ENCODE measurements at places on chromosomes 7 and 10.

GRCh38 chr10:91462423-91462822 is 52.3 kb downstream of the HECTD2 start:
- DNase-seq = no peak

GRCh38 chr10:16907687-16908086 is 90.5 kb upstream of the RSU1 start:
- no peak for DNase-seq

DNA sequence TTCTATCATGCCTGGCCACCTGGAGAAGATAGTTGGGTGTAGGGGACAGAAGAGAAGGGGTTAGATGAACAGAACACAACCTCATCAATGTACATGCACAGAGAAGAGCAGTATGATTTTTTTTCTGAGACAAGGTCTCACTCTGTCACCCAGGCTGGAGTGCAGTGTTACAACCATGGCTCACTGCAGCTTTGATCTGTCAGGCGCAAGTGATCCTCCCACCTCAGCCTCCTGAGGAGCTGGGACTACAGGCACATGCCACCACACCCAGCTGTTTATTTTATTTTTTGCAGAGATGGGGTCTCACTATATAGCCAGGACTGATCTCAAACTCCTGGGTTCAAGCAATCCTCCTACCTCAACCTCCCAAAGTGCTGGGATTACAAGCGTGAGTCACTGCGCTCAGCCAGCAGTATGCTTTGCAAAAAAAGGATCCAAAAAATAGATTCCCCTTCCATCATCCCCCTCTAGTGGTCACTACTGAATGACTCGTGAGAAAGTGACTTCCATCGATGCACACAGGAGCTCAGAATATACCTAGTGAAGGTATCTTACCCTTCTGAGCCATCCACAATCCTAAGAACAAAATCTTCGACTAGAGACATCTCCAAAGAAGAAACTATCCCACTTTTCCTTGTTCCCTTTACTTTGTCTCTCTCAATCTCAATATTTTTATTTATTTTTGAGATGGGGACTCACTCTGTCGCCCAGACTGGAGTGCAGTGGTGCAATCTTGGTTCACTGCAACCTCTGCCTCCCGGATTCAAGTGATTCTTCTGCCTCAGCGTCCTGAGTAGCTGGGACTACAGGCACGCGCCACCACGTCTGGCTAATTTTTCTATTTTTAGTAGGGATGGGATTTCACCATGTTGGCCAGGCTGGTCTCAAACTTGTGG is 21.0 kb downstream of the ZCWPW1 start:
- DNase-seq = peak; percentile 66

DNA sequence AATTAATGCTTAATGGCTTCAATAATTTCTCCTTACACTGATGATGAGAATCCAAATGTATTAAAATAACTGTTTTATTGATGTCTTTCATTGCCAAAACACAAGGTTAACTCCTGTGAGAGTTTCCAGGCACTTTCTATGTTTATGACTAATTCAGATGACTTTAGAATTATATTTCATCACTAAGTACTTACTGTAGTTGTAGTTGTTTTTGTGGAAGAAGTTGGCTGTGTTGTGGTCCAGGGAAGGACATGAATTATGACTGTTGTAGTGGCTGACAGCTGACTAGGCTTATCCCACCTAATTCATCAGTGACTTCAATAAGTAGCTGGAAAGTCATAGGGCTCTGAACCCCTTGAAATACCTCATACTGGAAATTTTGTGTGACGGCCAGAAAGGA is 254.8 kb downstream of the HGF start:
- DNase-seq = no peak

DNA sequence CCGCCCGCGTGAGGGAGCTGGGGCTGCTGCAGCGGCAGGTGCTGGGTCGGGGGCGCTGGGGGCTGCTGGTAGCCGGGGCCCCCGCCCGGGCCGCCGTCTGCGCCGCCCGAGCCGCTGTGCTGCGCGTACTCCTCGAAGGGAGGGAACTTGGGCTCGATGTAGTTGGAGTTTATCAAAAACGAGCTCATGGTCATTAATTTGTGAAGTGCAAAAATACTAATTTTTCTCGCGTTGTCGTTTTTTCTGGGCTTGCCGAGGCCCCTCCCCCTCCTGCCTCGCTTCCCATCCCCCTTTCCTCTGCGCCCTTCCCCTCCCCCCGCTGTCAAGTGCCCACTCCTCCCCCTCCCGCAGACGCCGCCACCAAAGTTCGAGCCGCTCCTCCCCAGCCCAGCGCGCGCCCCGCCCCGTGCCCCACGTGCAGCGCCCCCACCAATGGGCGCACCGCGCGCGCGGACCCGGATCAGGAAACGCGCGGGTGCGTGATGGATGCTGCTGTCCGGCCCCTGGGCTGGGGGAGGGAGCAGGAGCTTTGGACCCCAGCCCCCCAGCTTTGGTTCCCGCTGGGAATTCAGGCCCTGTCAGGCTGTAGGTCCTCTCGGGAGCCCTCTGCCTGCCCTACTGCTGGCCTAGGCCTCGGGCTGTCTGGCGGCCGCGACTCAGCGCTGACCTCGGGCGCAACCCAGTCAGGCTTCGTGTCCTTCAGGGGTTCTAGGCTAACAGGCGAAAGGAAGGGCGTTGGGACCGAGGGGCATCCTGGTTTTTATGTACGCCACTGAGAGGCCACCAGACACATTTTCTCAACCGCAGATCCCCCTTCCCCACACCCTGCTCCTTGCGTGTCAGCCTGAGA is at the start of gene HOXA4:
Gene HOXA4, minus strand, starts transcription at position 218 of the 850 bp plus-strand sequence. Its CDS starts 24 bp downstream, at position 194.
- DNase-seq = peak; percentile 82

DNA sequence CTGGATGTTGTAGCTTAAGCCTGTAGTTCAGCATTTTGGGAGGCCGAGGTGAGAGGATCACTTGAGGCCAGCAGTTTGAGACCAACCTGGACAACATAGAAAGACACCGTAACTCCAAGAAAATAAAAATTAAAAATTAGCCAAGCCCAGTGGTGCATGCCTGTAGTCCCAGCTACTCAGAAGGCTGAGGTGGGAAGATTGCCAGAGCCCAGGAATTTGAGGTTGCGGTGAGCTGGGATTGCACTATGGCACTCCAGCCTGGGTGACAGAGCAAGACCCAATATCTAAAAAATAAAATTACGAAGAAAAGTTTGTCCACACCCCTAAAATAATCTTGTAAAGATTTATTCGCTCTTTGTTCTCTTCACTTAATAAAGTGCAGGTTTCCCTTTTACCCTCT is 951.0 kb downstream of the TYW1 start:
- DNase-seq = peak; percentile 26

DNA sequence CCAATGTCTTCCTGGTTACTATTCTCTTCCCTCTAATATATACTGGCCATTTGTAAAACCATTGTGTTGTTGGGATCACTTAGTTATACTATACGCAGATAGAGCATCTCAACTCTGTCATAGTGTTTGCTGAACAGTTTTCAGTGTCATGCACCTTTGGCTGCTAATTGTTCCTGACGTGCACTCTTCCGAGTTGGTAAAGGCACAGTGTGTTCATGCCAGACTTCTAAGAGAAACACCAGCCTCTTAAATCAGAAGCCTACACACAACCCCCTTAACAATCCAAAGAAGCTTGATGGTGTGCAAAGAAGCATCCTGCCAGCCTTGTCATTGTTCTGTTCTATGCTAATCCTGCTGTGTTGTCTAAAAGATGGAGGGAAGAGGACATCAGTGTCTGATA is 131.1 kb downstream of the MAPK8 start:
- no peak for DNase-seq

DNA sequence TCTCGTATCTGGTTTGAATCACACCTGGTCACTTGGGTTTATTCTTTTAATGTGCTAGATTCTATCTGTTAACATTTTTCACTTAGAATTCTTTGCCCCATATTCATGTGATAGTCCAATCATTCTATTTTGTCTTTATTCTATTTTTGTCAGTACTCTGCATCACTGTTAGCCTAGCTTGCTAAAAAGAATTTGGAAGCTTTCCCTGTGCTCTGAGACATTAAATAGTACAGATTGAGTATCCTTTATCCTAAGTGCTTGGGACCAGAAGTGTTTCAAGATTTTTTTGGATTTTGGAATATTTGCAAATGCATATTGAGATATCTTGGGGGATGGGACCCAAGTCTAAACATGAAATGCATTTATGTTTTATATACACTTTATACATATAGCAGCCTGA is 51.0 kb downstream of the RALA start:
- DNase-seq = no peak

DNA sequence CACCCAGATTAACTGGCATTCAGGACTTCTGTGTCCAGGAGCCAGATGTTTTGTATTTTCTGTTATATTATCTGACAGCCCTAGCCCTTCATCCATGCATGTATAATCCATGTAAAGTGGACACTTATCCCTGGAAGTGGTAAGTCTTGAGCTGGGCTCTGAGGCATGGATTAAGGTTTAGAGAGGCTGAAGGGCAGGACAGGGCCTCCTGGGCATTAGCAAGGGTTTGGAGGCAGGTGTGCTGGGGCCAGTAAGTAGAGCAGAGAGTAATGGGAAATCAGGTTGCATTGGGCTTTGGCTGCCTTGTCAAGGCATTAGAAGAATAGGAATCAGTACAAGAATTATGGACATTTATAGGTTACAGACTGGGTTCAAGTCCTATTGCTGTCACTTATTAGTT is 138.0 kb downstream of the DYNC1I1 start:
- DNase-seq = no peak

GRCh38 chr7:158109364-158110033 is 478.1 kb downstream of the PTPRN2 start:
- no peak for DNase-seq

DNA sequence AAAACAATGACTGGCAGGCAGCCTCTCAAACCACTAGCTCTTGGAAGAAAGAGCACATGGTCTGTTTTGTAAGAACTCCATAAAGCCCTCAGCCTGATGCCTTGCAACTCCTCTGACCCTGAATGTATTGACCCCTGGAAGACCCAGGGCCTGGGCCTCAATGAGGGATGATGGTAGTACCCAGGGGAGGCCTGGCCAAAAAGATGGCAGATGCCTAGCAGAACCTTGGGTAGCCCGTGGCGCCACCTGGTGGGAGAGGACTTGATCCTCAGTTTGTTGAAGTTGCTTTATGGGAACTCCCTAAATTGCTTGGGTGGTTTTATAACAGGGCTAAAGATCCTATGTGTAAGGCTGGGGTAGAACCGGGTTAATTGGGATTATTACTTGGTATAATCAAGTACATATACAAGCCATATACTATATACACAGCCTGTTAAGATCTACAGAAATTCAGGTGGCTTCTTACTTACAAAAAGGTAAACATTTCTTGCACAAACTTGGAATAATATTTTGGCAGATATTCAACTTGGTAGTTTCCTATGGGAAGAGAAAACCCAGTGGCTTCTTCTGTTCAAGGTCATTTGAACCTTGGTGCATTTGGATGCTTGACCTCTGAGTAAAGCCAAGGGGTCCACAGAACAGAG is 95.8 kb upstream of the CACUL1 start:
- no peak for DNase-seq

DNA sequence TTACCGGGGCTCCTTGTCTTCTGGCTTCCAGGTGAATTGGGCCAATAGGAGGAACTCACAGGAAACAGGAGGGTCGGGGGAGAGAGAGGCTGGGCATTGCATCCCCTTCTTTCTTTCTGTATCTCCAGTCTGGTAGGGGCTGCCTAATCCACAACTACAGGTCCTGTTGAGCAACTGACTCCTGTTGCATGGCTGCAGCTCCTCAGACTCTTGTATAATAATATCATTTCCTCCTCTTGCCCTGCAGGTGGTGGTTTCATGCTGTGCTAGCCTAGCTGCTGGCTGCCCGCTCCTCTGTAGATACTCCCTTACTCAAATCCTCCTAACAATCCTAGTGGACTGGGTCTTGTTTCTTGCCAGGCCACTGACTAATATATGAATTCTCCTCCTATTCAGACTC is 276.5 kb upstream of the SMIM30 start:
- no peak for DNase-seq

GRCh38 chr10:28130267-28130666 is 131.4 kb upstream of the ODAD2 start:
- DNase-seq = peak; percentile 68

DNA sequence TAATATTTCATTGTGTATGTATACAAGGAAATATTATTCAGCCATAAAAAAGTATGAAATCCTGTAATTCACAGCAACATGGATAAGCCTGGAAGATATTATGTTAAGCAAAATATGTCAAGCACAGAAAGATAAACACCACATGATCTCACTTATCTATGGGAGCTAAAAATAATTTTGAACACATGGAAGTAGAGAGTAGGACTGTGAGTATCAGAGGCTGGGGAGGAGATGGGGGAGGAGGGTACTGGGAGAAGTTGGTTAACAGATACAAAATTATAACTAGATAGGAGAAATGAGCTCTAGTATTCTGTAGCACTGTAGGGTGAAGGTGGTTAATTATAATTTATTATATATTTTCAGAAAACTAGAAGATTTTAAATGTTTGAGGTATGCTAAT is 132.7 kb downstream of the DOCK4 start:
- no peak for DNase-seq

DNA sequence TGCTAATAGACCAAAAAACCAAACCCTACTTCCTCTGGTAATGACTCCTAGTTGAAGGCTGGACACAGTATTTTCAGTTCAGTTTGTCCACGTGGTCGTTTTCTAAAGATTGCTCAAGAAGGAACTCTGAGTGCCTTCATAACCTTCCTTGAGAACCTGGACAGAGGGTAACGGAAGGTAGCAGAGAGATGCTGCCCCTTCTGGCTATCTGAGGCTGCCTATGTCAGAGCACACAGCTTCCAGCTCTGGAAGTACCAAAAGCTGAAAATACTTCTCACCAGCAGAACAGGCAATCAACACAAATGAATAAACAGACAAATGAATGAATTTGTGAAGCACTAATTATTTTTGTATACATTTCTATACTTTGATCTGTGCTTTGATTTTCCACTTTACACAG is 85.2 kb downstream of the AMPH start:
- DNase-seq = no peak

DNA sequence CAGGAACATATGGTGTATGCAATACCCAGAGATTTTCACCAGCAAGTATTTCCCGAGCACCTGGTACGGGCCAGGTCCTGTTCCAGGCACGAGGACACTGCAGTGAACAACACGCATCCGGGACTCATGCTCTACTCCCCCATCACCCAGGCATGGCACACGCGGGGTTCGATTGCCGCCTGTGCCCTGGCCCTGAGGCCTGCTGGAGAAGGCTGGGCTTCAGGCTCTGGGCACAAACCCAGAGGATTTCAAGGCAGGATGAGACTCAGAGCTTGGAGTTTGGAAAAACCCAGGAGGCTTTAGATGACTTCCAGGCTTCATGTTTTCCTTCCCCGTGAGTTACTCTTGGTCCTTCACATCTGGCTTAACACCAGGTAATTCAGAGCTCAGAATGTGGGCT is 143.5 kb downstream of the NEURL1 start:
- no peak for DNase-seq

Data from RCC 7860 (cell line).